ENCODE measurements at places on chromosomes 11 and 22.

DNA sequence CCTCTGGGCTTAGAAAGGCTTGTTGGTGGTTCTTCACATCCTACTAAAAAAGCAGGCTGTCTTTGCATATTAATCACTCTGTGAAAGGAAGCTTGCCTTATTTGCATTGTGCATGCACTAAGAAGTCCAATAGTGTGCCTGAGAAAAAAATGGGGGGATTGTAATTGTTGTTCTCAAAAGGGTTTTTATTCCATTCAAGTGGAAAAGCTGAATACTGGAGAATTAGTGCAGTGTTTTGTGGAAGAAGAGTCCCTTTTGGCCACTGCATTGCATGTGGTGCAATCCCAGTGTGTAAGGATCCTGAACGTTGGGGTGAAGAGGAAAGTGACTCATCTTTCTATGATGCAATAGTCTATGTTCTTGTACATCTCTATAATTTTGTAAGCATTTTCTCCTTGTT, 16.5 kb downstream of the NCAM1 start:
- DNase-seq, result no peak

DNA sequence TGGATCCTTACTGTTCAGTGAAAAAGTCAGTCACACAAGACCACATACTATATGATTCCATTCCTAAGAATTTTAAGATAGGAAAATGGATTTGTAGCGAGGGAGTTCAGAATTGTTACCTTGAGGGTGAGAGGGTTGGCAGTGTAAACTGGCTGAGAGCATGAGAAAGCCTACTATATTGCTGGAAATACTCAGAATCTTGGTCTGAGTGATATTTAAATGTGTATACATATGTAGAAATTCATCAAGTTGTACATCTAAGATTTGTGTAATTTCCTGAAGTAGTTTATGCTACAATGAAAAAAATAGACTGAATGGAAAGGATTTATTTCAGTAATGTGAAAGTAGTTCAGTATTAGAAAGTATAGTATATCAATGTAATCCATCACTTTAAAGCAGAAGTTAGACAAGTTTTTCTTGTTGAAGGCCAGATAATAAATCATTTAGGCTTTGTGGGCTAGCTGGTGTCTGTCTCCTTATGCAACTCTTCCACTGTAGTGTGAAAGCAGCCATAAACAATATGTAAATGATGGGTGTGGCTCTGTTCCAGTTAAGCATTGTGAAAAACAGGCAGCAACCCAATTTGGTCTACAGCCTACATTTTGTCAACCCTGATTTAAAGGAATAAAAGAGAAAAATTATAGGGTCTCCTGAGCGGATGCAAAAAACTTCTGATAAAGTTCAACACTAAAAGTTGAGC, 127.2 kb upstream of the THY1 start:
- no peak for DNase-seq

DNA sequence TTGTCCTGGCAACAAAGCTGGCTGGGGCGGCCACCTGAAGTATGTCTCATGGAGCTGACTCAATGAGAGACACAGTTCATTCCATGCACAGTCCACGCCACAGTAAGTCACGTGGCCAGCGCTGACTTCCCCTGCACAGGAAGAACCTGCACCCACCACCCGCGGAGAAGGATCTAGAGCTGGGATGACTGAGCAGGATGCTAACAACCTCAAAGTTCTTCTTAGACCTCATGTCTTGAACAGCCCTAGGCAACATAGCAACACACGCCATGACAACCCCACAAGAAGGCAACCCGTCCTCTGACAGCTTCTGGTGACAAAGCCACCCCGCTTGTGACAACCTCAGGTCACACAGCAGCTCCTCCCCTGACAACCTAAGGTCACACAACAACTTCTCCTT, 76.9 kb upstream of the B3GAT1 start:
- DNase-seq, result no peak

DNA sequence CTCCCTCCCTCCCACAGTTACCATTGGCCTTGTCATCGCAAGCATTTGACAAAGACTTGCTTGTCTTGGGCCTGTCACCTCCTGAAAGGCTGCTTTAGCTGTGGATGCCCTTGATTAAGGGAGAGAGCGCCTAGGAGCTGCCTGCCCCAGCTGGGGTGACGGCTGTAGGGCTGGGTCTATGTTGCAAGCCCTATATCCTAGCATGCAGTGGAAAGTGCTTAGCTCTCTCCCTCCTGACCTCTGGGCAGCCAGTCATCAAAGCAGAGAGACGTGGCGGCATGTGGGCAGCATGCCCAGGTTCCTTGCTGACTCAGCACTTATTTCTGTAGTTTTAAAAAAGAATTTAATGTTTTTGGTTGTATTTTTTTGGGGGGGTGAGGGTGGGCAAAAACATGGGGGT, 75.9 kb downstream of the BARX2 start:
- no peak for DNase-seq

GRCh38 chr11:128796270-128796669, 70.8 kb downstream of the KCNJ1 start:
- DNase-seq, result no peak

DNA sequence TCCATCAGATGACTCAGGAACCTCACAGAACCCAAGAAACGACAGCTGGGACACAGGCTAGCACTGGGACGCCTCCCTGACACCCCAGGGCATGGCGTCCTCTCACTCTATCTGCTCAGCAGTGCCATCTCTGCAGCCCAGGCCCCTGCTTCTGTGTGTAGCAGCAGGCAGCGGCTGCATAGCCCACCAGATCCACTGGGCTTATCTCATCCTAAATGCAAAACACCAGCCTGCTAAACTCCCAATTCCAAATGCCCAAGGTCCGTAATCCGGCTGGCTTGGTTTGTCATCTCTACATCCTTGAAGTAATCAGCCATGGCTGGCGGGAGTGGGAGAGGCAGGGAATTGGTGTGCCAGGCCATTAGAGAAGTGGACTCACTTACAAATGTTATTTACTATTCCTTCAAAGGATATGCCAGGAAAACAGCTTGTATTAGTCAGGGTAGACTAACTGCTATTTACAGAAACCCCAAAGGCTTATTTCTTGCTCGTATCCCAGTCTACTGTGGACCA, 30.7 kb downstream of the SPATA19 start:
- DNase-seq, result no peak

GRCh38 chr22:38032681-38033521, 24.3 kb upstream of the PICK1 start:
- no peak for DNase-seq

DNA sequence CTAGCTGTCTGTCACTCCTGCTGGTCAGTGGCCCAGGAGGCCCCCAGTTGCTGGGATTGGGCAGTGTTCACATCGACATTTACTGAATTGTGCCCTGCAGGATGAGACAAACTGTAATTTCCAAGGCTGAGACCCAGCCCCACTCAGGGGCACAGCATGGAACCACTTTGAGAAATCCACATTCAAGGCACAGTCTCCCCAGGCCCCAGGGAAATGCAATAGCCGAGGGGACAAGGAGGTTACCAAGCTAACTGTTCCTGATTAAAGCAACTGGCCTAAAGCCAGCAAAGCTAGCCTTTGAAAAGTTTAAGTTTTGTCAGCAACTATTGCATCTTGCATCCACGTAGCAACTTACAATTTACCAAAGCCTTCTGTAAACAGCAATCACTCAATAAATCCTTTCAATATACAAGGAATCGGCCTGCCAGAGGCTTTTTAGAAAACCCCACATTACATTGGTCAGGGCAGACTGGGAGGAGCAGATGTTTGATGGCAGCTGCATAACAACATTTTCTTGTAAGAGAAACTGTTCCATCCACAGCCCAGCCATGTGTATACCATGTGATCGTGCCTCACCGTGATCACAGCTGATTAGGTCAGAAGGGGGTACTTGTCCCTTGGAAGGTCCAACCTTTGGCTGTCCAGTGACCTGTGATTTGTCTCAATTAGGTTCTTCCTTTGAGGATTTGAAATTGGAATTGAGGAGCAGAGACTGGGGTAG, 103.9 kb downstream of the TENM4 start:
- no peak for DNase-seq

DNA sequence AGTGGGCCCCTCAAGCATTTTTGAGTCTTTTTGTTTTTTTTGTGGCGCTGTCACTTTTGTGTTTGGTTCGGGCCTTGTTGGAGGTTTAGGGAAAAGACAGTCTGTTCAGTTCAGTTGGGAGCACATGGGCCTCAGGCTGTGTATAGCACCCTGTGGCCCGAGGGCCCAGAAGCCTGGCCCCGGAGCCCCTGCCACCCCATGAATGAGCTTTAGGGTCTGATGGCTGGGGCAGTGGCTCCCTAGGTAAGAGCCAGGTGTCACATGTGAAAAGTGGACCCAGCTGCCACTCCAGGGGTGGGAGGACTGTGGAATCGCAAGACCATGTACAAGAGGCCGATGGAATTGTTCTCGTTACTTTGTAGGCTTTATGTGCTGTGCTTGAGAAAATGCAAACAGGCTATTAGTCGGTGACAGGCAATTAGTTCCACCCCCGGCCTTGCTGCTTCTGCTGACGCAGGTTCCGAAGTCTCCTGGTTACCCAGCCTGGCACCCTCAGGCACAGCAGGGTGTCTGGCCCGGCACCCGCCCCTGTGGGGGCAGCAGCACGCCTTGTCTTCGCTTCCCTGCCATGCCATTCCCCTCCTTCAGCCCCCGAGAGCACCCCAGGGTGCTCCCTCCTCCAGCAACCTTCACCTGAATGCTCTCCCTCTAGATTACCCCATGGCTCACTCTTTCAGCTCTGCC, 38.2 kb upstream of the PARVG start:
- DNase-seq, result no peak

- no peak for DNase-seq
Observed at GRCh38 chr11:123478352-123478987, 48.4 kb downstream of the GRAMD1B start.

GRCh38 chr11:35419830-35420333, 524 bp upstream of the SLC1A2 start:
- DNase-seq, result no peak

DNA sequence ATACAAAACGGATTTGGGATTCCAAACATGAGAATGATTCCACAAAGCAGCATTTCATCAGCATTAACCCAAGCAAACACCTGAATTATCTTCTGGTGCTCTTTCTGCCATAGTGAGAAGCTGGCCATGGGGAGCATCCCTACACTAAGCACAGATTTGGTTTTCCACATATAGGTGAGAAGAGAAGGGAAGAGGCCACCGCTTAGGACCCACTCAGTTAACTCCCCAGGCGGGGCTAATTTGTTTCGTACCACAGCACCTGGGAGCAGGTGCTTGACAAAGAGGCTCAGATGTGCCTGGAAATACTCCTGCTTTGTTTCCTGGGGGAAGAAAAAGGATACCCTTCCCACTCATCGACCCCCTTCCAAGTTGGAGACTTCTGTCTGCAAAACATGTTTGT, 64.2 kb downstream of the RAB30 start:
- DNase-seq, result no peak

- no peak for DNase-seq
Observed at GRCh38 chr22:23392420-23393121, 187.5 kb downstream of the IGLL1 start.

GRCh38 chr11:45260071-45260470, 26.1 kb downstream of the SYT13 start:
- no peak for DNase-seq

DNA sequence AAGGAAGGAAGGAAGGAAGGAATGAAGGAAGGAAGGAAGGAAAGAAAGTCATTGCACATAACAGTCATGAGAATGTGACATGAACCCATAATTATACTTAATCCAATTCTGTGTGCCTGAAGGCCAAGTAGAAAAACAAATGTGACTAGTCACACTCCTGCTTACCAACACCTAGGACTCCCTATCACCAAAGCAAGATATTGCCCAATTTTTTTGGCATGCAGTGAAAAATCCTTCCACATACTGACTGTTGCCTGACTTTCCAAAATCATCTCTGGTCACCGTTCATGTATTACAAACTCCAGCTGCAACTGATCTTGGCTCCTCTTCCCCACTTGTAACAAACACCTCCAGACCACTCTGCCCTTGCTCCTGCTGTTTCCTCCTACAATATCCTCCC, 516.8 kb downstream of the OPCML start:
- no peak for DNase-seq

DNA sequence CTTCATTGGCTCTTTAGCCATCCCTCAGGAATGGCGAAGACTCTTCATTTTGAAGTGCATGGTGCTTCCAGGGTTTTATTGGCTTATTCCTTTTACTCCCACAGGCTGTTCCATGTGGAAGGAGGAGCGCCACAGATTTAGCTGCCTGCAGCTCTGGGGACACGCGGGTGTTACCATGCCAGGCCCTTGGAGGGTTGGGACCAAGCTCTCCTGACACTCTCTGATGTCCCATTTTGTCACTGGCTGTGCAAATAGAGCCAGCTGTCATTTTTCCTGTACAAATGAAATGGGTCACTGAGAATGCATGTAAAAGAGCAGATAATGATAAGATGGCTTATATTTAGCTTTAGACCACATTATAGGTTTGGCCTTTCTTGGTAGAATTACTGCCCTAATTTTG, 9.2 kb downstream of the THYN1 start:
- no peak for DNase-seq

DNA sequence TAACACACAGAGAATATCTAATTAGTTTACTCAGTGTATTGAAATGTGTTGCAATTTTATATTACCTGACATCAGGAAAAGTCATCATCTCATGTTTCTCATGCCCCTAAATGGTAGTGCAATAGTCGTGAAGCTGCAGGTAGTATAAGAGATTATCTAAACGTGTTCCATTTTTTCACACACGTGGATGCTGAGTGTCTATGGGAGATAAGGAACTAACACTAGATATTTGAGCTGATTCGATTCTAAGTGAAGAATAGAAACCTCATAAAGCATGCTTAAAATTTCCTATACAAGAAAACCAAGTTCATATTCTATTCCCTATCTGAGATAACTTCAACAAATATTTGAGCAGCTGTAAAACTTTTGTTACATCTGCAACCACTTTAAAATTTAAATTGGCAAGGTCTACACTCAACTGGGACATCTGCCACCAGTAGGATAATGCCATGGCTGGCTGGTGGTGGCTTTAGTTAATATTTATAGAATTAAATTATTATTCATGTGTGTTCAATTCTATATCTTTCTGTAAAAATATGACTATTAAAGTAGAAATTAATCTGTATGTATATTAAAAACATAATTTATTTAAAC, 388.8 kb downstream of the LUZP2 start:
- DNase-seq, result no peak

DNA sequence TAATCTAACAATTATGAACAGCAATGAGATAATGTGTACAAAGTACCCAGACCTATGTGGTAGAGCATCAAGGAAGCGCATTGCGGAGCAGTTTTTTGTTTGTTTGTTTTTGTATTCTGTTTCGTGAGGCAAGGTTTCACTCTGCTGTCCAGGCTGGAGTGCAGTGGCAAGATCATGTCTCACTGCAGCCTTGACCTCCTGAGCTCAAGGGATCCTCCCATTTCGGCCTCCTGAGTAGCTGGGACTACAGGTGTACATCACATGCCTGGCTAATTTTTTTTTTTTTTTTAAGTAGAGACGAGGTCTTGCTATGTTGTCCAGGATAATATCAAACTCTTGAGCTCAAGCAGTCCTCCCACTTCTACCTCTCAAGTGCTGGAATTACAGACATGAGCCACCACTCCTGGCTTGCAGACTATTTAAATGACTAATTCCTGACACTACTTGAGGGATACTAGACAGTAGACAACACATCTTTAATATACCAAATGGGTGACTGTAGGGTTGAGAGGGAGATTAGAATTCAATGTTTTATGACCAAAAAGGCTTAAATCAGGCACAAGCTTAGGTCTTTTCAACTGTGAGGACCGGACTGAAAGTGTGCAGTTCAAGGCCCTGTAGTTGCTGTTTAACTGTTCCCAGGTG, 12.7 kb downstream of the OR51B4 start:
- DNase-seq, result no peak

Measured in stimulated activated CD8-positive, alpha-beta memory T cell treated with anti-CD3 and anti-CD28 coated beads, Interleukin-2, amount 100 ng/mL, for 1 hour (primary cell).